ENCODE measurements at places on chromosomes 5 and 9. TPM values are rescaled to one million over a fixed set of nuclear protein-coding genes. Genes with fewer than 3 reads are reported as not detected.

The SHISAL2B gene
- not detected for total RNA-seq

The LRRC19 gene
- not detected for total RNA-seq

The TLR4 gene
- 4.1 TPM for total RNA-seq

The CDH6 gene
- total RNA-seq: 40.0 TPM

The FGD3 gene
- not detected for total RNA-seq

The IFNA2 gene
- not detected for total RNA-seq

The PDE6A gene
- total RNA-seq: not detected

The CCDC183 gene
- 0.28 TPM for total RNA-seq

The TYRP1 gene
- total RNA-seq: 1.7 TPM

The RASEF gene
- total RNA-seq: 0.14 TPM

The ZNG1C gene
- total RNA-seq: 20.2 TPM

The MCCC2 gene
- total RNA-seq: 15.1 TPM

The GRM6 gene
- total RNA-seq: not detected

The ADAMTSL2 gene
- total RNA-seq: 2.3 TPM

The IFNA21 gene
- total RNA-seq: not detected

The HK3 gene
- not detected for total RNA-seq

The DIRAS2 gene
- total RNA-seq: 6.7 TPM

The DCTN3 gene
- 113 TPM for total RNA-seq

The MARCOL gene
- 8.3 TPM for total RNA-seq

The TSC1 gene
- total RNA-seq: 26.5 TPM

The GARIN3 gene
- not detected for total RNA-seq

The KCNN2 gene
- total RNA-seq: 0.43 TPM

The SPINK6 gene
- 15.6 TPM for total RNA-seq

The TRIM36 gene
- 0.14 TPM for total RNA-seq

The TMEM161B gene
- 10.8 TPM for total RNA-seq

The C1QTNF3 gene
- total RNA-seq: 2.0 TPM

The BARX1 gene
- not detected for total RNA-seq

The PTPDC1 gene
- total RNA-seq: 5.8 TPM

The SHOC1 gene
- under 0.01 TPM for total RNA-seq

The PCDHA1 gene
- under 0.01 TPM for total RNA-seq

The SYNPO gene
- 4.0 TPM for total RNA-seq

The THBS4 gene
- total RNA-seq: 1.1 TPM

The AJM1 gene
- total RNA-seq: 1.4 TPM

The EDIL3 gene
- total RNA-seq: 18.2 TPM

The IRX2 gene
- not detected for total RNA-seq

The FABP6 gene
- not detected for total RNA-seq

The ANKRD20A1 gene
- under 0.01 TPM for total RNA-seq

The CENPH gene
- 7.3 TPM for total RNA-seq

The ARID3C gene
- total RNA-seq: 0.14 TPM

The ASPN gene
- total RNA-seq: 2.0 TPM

The TMEM215 gene
- not detected for total RNA-seq

The ADAMTS13 gene
- total RNA-seq: 1.00 TPM

The ORM1 gene
- not detected for total RNA-seq

The MSX2 gene
- 1.1 TPM for total RNA-seq

The F12 gene
- total RNA-seq: 0.18 TPM
